ENCODE measurements at places on chromosomes 3 and 15. TPM values are rescaled to one million over a fixed set of nuclear protein-coding genes. Genes with fewer than 3 reads are reported as not detected.

Gene APBA2
- total RNA-seq, result 1.7 TPM

Gene GATA2
- total RNA-seq, result 2.1 TPM

- DNase-seq, result no peak
Observed at GRCh38 chr3:119562307-119562961, 3.0 kb upstream of the CD80 start.

DNA sequence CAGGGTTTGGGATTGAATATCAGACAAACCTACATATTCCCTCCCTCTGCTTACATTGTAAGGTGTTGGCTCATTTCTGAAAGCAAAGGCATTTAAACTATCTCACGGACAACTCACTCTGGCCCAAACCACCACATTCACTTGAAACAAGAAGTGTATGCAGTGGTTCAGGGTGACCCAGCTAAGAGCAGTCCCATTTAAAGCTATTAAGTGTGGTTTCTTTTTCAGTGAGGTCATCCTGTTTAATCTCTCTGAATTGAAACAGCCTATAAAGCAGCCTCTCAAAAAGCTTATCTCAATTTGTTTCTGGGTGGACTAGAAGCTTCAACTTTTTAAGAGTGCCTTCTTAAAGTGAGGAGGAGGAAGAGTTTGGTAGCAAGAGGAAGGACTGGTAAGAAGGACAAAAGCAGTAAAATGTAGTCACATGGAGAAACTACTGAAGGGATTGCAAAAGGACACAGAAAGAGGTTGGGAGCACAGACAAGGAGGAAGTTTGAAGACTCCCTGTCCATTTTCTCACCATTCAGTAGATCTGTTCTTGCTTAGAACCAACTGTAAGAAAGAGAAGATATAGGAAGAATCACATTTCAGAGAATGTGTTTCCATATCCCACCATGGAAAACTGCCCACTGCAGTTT is 151.6 kb downstream of the TMCO5A start:
- DNase-seq, result no peak

GRCh38 chr3:189776149-189776824 is 145.1 kb downstream of the TP63 start:
- DNase-seq, result no peak

GRCh38 chr3:151916781-151917180 is 43.3 kb downstream of the SUCNR1 start:
- no peak for DNase-seq
